NCI-H1417 treated with DMSO at 0.1 percent for 48 hours (cell line): ENCODE measurements at places on chromosomes 3 and 15.
A peak's percentile ranks its signal among the peaks of the same experiment; 100 is the strongest.

DNA sequence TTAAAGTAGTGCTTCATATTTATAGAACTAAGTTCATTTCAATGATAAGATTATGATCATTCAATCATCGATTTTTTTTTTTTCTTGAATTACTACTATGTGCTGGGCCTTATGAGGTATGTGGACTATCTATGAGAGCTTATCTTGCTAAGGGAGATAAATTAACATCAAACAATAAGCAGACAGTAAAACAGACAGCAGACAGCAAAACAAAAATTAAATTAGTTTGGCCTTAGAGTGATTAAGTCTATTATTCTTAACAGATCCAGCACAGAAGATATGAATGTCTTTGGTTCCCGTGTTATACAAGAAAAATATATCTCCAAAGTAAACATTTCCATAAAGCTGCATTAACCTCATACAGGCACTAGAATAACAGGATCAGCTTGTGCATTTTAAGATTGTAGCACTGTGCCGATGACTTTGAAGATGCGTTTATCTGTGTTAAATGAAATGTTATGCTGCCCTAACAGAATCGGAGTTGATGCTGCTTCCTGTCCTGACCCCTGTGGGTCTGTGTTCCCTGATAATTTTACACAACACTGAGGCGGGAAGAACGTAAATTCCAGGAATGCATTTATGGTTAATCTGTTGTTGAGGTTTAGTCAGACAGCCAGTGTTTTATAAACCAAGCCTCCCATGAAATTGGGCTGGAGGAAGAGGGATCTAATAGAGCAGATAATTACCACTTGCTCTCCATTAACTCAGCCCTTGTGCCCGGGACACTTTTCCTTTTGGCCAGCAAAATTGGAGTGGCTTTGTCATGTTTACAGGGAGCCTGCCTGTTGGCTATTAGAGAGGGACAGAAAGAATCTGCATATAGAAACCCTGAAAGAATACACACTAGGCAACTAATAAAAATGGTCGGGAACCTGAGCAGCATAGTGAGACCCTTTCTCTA, 80.8 kb downstream of the GHSR start:
- no peak for DNase-seq

DNA sequence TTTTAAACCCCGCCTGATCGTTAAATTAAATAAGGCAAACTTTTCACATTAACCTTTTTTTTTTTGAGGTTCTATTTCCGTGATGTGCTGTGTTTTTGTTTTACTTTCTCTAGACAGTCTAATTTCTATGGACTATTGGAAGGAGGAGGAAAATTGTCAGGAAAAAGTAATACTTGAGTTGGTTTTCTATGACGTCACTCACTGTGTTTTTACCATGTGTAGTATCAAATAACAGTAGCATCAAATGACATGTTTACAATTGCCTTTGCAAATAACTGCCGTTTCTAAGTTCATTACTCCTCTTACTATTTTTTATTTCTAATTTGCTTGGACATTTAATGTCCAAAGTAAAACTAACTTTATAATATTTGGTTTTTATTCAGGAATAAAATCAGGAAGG, 32.3 kb downstream of the MYO1E start:
- no peak for DNase-seq

- DNase-seq = no peak
Observed at GRCh38 chr3:13710251-13710650, 161.3 kb downstream of the FBLN2 start.

- DNase-seq = no peak
Observed at GRCh38 chr3:57354768-57355167, 62.3 kb upstream of the ASB14 start.

- no peak for DNase-seq
Observed at GRCh38 chr3:52435246-52436101, 9.4 kb downstream of the SEMA3G start.

DNA sequence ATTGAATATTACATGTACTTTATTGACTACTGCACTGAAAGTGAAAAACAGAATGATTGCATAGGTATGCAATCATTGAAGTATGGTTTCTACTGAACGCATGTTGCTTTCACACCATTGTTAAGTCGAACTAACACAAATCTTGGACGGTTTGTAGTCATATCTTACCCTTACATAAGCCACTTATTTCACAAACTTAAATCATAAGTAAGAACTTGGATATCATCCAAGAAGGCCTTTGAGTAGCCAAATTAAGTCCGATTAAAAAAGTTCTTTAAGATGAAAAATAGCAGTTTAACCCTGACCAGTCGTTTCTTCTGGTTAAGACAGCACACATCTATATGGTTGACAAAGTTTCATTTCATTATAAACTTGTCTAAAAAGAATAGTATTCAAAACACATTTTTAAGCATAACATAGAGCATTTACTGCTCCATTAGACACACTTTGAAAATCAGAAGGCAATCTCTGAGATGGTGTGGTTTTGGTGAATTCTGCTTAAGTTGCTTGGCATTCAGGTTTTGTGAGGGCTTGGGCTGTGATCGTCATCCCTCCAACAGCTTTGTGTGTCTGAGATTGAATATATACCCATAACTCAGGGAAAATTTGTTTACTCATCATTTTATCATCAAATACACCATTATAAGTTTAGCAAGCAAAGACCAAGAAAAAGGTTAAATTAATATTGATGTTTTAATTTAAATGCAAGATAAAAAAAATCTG, 92.2 kb downstream of the NFKBIZ start:
- DNase-seq = no peak

- peak; percentile 9 for DNase-seq
Observed at GRCh38 chr3:115518100-115518852, 105.0 kb upstream of the GAP43 start.

- no peak for DNase-seq
Observed at GRCh38 chr3:141909408-141909807, 33.0 kb downstream of the ATP1B3 start.

- DNase-seq = no peak
Observed at GRCh38 chr3:160192310-160193029, 32.8 kb upstream of the C3orf80 start.

DNA sequence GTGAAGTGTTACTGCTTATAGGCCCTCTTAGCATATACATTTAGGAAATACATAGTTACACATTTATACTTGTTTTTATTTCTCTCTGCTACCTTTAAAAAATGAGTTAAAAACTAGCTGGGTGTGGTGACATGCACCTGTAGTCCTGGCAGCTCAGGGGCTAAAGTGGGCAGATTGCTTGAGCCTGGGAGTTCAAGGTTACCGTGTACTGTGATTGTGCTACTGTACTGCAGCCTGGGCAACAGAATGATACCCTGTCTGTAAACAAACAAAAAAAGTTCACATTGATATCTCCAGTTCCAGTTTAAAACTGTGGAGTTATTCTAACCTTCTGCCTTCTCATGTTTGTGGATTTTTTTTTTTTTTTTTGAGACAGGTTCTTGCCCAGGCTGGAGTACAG, 12.1 kb downstream of the PDCD6IP start:
- DNase-seq = no peak

DNA sequence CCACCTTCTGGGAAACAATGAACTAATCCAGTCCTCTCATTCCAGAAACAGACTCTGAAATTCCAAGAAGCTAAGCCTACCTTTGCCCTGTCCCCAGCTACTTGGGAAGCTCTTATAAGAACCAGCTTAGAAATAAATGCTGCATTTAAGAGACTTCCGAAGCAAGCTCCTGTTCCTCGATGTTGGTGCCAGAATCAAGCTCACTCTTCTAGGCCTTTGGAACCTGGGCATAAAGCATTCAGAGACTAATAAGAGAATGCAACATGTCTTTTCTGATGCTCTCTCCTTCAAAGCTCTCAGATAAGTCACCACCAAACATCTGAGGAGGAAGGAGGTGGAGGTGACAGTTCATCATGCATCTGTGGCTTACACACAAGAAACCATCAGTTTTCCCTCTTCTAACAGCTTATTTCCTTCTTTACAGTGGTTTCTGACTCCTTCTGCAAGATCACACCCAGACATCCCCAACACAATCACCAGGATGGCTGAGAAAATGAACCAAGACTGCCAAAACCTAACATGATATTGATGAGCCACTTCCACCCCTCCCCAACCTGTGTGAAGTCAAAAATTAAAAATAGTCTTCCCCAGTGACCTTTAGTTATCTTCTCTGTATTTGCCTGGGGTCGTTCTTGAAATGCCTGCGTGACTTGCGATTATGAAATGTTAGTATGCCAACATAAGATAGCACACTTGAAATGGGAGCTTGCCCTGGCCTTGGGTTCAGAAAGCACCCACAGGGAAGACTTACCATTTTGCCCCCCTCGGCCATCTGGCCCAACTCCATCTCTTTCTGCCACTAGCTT, 11.5 kb downstream of the ARHGEF3 start:
- DNase-seq = no peak

DNA sequence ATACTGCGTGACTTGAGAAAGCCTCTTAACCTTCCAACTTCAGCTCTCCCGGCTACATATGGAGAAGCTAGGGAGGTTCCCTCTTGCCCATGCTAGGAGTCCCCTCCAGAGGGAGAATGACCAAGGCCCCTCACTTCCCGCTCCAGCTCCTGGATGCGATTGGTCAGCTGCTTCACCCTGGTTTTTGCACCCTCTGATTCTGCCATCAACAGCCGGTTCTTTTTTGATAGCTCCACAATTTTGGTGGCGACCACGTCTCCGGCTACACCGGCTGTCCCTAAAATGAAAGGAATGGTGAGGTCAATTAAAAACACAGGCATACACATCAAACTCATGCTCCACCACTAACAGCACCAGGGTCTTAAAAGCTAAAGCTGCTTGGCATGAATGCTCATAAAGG, 20.6 kb downstream of the CCDC13 start:
- no peak for DNase-seq

GRCh38 chr15:25967116-25967515, 104.0 kb upstream of the ATP10A start:
- no peak for DNase-seq

- no peak for DNase-seq
Observed at GRCh38 chr3:27900316-27900715, 178.2 kb upstream of the EOMES start.

DNA sequence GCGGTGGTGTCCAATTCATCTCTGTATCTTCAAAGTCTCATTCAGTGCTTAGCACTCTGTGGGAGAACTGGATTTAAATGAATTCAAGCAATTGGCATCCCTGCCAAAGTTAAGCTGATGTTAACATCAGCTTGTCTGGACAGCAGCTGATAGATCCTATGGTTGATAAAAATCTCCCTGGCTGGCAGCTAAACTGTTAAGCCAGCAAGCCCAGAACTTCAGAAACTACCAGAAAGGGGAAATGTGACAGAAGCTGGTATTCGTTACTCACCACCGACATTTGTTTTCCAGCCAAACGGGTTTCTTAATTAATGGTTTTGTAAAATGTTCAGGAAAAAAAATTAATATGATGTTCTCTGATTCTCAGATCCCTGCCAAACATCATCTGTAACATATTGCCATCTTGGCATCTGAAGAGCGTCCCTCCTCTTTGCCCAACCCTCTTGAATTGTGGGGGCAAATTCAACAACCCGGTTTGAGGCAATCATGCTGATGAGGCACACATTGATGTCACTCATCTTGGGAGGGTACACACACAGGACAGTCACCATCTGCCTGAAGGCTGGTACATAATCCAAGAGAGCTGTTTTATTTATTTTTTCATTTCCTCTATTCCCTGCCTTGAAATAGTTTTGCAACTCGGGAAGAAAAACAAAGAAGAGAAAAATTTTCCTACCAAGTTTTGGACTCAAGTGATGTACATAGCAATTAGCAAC, 76.3 kb upstream of the ABHD17C start:
- DNase-seq = no peak

- no peak for DNase-seq
Observed at GRCh38 chr3:116037954-116038911, 407.1 kb downstream of the LSAMP start.

DNA sequence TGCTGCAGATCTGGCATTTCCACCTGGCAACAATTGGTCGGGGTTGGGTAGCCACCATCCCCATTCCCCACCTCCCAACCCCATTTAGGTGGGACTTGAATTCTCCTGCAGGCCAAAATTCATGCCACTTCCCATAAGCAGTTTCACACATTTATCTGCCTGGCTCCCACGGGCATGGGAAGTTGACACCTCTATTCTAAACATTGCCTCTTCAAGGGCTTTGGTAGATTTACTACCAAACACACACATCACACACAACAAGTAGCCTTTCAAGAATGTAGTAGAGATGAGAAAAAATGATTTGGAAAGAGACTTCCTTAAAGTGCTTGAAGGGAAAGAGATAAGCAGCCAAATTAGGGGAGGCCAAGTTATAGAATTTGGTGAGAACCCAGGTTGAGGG, 30.9 kb downstream of the ZBTB38 start:
- no peak for DNase-seq

GRCh38 chr3:69737392-69737791, 1.9 kb upstream of the MITF start:
- DNase-seq = no peak

DNA sequence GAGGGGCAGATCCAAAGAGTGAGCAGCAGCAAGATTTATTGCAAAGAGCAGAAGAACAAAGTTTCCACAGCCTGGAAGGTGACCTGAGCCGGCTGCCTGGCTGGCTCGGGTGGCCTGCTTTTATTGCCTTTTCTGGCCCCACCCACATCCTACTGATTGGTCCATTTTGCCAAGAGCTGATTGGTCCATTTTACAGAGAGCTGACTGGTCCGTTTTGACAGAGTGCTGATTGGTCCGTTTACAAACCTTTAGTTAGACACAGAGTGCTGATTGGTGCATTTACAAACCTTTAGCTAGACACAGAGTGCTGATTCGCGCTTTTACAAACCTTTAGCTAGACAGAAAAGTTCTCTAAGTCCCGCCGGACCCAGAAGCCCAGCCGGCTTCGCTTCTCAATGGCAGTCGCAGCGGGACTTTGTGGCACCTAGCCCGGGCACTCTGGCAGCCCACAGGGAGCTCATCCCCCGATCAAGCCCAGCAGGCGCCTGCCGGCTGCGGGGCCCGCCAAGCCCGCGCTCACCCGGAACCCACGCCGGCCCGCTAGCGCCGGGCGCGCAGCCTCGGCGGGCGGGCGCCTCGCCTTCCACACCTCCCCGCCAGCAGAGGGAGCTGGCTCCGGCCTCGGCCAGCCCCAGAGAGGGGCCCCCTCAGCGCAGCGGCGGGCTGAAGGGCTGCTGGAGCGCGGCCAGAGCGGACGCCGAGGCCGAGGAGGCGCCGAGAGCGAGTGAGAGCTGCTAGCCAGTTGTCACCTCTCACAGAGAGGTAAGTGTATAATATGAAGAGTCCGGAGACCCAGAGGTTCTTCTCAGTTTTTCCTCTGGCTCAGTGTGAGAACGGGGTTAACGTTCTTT, 339.2 kb downstream of the CHL1 start:
- no peak for DNase-seq
